ENCODE measurements at places on chromosomes 2 and 18.

- DNase-seq = peak; percentile 60
Observed at GRCh38 chr2:144516981-144517865, 2.7 kb downstream of the ZEB2 start.

DNA sequence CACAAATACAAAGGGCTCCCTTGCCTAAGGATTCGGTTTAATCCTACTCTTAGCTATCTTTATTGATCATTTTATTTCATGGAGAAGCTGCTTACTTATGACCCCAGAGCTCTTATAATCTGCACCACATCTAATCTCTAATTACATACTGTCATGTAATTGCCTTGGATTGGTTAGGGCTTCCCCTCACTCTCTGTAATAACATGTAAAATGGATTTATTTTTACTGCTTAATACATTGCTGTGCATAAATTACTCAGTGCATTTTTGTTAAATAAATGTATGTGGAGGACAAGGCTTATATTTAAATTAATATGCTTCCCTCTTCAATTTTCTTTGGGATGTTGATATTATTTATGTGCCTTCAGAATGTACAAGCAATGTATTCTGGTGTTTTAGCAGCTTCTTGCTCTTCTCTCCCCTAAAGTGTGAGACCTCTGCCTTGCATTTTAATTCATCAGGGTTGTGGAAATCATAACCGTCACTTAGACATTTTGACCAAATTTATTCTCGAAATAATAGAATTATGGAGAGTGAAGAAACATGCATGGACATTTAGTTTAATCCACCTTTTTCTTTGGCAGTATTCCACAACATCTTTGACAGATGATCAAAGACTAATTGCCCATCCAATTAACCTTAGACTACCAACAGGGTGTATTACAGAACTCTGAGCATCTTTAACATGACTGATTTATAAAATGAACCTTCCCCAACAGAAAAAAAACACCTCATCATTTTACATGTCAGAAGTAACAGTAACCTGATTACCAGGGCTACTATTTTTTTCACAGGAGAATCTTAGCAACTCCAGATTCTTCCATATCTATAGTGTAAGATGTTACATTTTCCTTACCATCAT, 692.6 kb downstream of the LRRTM4 start:
- no peak for DNase-seq

DNA sequence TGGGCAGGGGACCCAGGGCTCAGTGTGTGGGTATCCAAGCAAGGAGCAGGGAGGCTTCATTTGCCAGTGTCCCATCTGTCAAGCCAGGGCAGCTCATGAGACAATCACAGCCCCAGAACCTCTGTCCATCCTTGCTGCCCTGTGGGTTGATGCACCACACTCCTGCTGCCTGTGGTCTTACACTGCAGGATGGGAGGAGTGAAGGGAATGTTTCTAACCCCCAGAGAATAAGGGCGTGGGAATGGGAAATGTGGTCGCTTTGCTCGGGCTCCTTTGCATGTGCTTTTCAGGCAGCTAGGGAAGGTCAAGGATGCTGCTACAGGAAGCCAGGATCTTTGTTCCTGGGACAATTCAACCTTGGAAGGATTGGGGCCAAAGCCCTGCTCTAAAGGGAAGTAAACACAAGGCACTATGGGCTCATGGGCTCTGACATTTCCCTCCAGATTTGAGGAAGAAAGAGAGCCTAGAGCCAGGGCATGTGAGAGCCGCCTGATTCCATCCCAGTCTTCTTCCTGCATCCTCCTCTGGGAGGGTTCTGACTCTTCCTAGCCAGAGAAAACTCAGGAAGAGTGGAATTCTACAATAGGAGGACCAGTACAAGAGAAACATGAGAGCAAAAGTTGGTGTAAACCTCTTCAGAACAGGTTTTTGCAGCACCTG, 18.8 kb upstream of the MAP3K20 start:
- DNase-seq = no peak

- no peak for DNase-seq
Observed at GRCh38 chr2:144374163-144374661, 145.7 kb downstream of the ZEB2 start.

- DNase-seq = no peak
Observed at GRCh38 chr2:23599667-23600066, 214.7 kb downstream of the KLHL29 start.

DNA sequence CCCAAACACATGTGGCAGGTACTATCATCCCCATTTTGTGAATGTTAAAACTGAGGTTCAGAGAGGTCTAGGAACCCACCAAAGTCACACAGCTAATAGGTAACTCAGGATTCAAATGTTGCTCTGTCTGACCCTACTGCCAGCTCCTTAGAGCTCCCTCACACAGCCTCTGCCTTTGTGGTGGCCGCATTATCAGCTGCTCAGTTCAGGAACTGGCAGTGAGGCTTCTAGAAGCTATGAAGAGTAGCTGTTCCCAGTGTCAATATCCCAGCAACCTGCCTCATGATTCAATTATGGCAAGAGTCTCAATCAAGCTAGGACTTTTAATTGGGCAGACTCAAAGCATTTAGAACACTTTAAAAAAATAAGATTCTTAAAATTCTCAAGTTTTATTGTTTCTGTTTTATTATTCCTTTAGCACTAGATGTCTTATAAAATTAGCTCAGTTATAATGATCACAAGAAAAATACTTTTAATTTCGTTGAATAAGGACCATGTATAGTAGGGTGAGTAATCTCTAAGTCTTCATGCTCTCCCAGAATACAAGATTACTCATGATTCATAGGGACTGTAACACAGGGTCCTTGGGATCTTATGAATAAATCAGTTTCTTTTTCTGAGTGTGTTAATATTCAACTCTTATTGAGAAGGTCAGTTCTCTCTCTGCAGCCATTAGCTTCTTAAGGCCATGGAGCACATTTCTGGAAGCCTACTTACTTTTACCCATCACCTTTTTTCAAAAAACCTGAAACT, 342.7 kb downstream of the RND3 start:
- no peak for DNase-seq

GRCh38 chr18:28584731-28585130, 407.8 kb upstream of the CDH2 start:
- DNase-seq = no peak

DNA sequence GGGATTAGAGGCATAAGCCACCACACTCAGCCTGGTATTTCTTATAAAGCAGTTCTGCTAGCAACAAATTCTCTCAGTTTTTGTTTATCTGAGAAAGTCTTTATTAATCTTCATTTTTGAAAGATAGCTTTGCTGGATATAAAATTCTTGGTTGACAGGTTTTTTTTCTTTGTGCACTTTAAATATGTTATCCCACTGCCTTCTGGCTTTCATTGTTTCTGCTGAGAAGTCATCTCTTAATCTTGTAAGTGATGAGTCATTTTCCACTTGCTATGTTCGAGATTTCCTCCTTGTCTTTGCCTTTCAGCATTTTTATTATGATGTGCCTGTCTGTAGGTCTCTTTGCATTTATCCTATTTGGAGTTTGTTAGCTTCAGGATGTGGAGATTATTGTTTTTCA, 5.9 kb upstream of the ELAC1 start:
- DNase-seq = no peak

GRCh38 chr2:200408428-200409316, 101.2 kb downstream of the KCTD18 start:
- DNase-seq = peak; percentile 8

DNA sequence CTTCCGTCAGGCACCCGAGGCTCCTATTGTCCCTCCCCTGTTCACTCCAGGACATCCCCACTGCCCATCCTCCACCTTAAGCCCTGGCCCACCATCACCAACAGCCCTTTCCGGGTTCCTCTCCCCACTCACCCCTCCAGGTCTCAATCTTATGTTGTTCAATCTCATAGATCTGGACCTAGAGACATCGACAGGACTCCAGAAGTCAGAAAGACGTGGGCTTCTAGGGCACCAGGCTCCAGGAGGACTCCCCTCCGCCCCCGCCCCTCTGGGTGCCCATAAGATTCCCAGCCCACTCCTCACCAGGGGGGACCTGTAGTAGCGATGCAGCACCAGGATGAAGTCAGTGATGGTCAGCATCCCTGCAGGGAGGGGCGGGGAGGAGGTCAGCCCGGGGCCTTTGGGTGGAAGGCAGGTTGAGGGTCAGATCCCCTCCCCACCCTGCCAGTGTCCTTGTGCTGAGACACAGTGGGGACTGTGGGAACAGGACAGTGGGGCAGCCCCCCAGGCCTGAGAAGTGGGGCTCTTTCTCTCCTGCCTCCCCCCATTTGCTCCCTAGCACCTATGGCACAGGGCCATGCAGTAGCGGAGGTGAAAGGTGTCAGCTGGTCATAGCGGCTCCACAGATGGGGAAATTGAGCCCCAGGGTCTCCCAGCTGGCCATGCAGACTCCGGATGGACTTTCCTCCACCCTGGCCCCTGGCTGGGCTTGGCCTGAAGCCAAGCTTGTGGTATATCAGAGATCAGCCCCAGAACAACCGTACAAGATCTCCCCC, 3.7 kb downstream of the PRKAG3 start:
- DNase-seq = no peak

- peak; percentile 47 for DNase-seq
Observed at GRCh38 chr2:227370791-227371312, 8.3 kb downstream of the TM4SF20 start.

DNA sequence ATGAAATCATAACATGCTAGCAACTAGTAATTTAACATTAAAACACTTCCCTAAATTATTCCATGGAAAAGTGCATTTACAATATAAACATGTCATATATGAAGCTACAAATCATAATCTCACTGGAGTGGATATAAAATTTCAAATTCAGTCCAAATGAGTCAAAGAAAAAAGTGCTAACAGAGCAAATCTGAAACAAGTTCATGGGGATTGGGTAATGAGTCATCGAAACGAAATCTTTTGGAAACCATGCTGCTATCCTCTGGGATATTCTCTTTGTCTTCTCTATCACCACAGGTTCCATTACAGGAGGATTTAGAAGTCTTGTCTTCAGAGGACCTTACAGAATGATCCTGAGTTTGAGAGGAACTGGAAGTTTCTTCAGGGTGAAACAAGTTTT, 34.1 kb downstream of the STK17B start:
- DNase-seq = no peak

DNA sequence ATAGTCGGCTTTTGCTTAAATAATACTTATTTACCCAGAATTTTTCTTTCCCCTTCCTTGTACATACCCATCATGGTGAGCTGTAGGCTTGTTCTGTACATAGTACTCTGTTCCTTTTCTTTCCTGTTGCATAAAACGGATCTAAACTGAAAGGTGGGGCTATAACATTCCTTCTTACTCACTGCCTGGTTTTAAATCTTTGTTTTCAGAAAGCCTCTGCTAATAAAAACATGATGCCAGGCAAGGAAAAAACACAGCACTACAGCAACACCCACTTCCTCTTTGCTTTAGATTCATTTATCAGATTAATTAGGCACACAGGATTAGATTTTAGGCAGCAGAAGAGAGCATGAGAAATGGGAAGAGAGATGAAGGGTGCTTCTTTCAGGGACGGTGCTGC, 19.6 kb upstream of the STON1 start:
- no peak for DNase-seq

- DNase-seq = no peak
Observed at GRCh38 chr2:696463-696862, 19.3 kb upstream of the TMEM18 start.

GRCh38 chr2:215949991-215950404, 63.4 kb downstream of the MREG start:
- no peak for DNase-seq
